ENCODE measurements at places on chromosomes 16 and 17.

DNA sequence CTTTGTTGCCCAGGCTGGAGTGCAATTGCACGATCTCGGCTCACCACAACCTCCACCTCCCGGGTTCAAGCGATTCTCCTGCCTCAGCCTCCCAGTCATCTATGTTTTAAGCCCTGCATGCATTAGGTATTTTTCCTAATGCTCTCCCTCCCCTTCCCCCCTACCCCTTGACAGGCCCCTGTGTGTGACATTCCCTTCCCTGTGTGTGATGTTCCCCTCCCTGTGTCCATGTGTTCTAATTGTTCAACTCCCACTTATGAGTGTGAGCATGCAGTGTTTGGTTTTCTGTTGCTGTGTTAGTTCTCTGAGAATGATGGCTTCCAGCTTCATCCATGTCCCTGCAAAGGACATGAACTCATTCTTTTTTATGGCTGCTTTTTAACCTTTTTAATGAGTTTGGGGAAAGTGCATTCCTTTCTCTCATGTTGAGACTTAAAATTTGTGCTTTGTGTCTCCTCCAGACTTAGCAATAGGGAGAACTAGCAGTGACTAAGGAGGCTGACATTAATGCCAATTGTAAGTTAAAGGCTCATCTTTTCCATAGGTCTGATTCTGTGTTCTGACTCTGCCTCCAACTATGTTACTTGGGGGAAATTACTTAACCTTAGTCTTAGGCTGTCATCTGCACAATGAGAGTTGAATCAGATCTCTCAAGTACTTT lies 17.7 kb upstream of the PHAF1 start:
- DNase-seq = no peak

GRCh38 chr16:47067203-47067602 lies 76.5 kb downstream of the NETO2 start:
- no peak for DNase-seq

GRCh38 chr17:72071330-72071729 lies 49.5 kb upstream of the SOX9 start:
- no peak for DNase-seq

DNA sequence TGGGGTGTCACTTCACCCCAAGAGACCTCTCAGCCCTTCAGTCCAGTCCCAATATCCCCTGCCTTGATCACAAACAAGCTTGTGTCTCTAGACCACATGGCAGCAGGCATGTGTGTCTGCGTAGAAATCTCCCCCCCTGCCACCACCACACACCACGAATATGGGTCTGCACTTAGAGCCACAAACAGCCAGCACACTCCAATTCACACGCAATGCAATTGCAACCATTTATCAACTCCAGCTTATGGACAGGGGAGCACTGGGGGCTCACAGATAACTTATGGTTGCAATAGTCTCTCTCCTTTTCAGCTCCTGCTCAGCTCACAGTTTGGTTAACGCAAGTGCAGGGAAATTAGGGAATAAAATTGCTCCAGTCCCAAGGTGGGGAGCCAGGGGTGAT lies 2.6 kb downstream of the HOXB9 start:
- no peak for DNase-seq

GRCh38 chr16:53768593-53768992 lies 64.6 kb downstream of the FTO start:
- DNase-seq = no peak

DNA sequence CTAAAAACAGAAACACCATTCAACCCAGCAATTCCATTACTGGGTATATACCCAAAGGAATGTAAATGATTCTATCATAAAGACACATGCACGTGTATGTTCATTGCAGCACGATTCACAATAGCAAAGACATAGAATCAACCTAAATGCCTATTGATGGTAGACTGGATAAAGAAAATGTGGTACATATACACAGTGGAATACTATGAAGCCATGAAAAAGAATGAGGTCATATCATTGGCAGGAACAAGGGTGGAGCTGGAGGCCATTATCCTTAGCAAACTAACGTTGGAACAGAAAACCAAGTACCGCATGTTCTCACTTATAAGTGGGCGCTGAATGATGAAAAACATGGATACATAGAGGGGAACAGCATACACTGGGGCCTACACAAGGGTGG lies 77.2 kb upstream of the MYOCD start:
- DNase-seq = no peak

DNA sequence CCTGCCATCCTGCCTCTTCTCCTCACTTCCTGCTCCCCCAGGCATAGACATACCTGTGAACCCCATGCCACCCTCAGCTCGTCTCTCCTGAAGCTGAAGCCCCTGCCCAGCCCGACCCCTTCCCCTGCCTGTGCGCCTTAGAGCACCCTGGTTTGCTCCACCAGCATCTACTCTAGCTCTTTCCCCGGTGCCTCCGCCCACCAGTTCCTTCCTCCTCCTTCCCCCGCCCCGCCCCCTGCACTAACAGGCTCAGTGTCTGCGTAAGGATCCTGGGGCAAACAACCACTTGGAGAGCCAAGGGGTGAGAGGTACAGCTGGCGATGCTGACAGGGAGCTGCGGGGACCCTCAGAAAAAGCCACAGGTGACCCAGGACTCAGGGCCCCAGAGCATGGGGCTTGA lies 1.9 kb downstream of the GPR142 start:
- DNase-seq = no peak

GRCh38 chr16:49750341-49751000 lies 105.4 kb downstream of the ZNF423 start:
- no peak for DNase-seq

DNA sequence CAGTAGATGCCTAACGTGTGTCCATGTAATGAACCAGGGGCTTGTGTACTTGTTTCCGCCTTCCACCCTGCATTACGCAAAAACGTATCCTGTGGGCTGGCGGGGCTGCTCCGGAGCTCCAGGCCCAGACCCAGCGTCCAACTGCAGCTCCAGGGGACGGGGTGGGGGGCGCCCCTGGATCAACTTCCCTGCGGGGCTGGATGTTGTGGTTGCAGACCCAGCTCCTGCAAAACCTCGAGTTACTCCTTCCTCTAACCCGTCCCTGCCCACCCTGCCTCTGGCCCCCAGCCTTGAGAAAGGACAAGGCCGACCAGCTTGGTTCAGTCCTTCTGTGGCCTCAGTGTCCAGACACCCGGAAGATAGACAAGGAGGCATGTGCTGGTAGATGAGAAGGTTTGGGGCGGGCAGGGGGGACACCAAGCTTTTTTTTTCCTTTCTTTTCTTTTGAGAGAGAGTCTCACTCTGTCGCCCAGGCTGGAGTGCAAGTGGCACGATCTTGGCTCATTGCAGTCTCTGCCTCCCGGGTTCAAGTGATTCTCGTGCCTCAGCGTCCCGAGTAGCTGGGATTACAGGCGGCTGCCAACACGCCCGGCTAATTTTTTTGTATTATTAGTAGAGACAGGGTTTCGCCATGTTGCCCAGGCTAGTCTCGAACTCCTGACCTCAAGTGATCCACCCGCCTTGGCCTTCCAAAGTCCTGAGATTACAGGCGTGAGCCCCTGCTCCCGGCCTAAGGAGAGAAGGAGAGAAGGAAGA lies 731 bp upstream of the EXOC7 start:
- DNase-seq = no peak

- no peak for DNase-seq
Measured at GRCh38 chr16:69166946-69167930, 19.7 kb upstream of the SNTB2 start.

DNA sequence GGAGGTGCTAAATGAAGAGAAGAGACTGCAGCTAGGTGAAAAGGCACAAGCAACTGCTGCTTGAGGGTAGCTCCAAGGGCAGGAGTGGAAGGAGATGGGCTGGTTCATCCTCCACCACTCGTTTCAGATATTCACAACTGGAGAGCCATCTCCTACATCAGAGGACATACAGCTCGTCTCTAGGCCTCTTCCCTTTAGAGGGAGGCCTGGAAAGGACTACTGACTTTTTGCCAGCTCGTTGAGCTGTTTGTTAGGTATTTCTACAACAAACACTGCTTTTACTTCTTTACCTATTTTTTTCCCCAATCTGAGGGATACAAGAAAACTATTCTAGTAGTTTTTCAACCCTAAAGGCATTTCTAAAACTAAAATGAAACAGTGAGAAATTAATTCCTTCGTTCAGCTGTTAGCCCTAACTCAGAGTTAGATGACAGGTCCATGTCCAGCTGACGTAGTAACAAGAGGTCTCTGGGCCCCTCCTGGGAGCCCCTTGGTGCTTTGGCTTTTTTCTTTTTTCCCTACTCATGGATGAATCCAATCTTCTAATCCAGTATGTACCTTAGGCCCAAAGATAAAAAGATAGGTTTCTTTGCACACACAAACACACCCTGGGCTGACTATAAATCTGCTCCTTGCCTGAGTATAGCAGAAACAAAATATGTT lies 47.8 kb upstream of the TBX2 start:
- DNase-seq = no peak

- DNase-seq = no peak
Measured at GRCh38 chr16:31113121-31114120, 4.0 kb upstream of the KAT8 start.
